ENCODE measurements at places on chromosomes 16 and 17. TPM values are rescaled to one million over a fixed set of nuclear protein-coding genes. Genes with fewer than 3 reads are reported as not detected.
A peak's percentile ranks its signal among the peaks of the same experiment; 100 is the strongest.

The ZNF385C gene
- polyA plus RNA-seq = 0.03 TPM

The OR1F1 gene
- polyA plus RNA-seq = 0.58 TPM

The HSF5 gene
- not detected for polyA plus RNA-seq

The MAPK7 gene
- 11.1 TPM for polyA plus RNA-seq

The TPSD1 gene
- polyA plus RNA-seq = not detected

The MFSD6L gene
- not detected for polyA plus RNA-seq

The CREBBP gene
- 5.0 TPM for polyA plus RNA-seq

The TAT gene
- 0.14 TPM for polyA plus RNA-seq

The CD300LF gene
- not detected for polyA plus RNA-seq

GRCh38 chr16:85940214-85940613 is 41.3 kb downstream of the IRF8 start:
- DNase-seq = no peak

DNA sequence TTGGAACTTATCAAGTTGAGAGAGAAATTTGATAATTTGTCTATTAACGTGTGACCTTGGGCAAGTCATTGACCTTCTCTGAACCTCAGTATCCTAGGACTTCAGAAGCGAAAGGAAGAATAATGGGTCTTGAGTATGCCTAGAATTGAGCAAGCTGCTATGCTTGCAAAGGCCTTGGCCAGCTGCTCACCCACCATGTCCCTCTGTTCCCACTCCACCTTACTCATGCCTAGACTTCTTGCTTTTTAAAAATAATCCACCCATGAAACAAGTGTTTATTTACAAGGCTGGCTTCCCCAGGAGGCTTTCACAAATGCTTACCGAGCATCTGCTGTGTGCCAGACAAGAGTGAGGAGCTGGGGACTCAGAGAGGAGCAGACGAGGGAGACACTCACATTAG is 590.6 kb downstream of the MAF start:
- DNase-seq = no peak

DNA sequence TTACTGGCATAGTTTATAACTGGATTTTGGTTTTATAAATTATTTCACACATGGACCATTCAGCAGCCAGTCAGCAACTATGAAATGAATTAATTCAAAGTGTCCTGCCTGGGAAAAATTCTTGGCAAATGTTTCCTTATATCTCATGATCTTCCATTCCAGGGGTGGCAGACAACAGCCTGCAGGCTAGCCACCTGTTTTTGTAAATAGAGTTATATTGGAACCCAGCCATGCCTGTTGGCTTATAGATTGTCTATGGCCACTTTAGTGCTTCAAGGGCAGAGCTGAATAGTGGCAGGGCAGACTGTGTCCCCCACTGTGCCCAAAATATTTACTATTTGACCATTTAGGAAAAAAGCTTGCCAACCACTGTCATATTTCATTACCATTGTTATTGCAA is 613.7 kb downstream of the TMEM114 start:
- DNase-seq = no peak

- DNase-seq = no peak
Measured at GRCh38 chr17:45940826-45941225, 46.5 kb downstream of the MAPT start.

GRCh38 chr16:13060932-13061331 is 159.5 kb downstream of the SHISA9 start:
- no peak for DNase-seq

GRCh38 chr17:44351961-44352827 is 7.1 kb downstream of the GRN start:
- no peak for DNase-seq

DNA sequence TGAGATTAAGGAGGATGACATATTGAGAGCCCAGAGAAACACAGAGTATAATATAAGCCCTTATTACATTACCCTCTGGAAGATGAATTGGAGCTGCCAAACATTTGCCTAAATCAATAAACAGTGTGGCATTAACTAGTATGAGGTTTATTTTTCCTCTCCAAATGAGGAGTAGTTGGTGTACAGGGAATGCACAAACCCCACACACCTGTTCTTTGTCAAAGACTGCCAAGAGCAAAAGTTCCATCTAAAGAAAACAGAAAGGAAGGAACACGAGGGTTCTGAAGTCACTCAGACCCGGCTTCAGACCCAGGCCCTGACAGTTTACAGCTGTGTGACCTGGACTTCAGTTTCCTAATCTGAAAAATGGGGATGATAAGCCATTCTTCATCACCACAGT is 138.1 kb downstream of the SHISA9 start:
- no peak for DNase-seq

DNA sequence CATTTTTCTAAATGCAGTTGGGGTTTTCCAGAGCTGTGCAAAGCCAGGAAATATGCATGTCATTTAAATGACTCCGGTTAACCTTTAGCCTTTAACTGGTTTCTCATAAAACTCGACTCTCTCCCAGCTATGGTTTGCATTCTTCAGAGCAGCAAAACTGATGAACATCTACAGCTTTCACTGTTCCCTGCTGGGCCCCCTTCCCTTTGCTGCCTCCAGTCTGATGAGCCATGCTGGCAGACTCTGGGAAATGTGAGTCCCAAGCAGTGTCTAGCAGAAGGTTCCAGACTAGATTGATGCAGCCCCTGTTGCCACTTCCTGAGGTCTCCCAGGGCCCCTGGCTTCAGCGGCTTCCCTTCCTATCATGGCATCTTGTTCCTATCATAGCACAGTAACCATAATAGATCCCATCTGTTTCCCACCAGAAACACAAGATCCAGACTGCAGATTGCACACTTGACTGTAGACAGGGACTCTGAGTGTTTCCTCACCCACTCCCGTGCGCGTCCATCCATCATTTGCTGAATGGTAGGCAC is 135.4 kb downstream of the CLEC16A start:
- DNase-seq = no peak

- DNase-seq = no peak
Measured at GRCh38 chr16:79104567-79104966, 496.0 kb downstream of the MAF start.

GRCh38 chr17:45127548-45128300 is 4.6 kb downstream of the PLCD3 start:
- DNase-seq = no peak

GRCh38 chr17:29505836-29506235 is 61.0 kb downstream of the ABHD15 start:
- no peak for DNase-seq

DNA sequence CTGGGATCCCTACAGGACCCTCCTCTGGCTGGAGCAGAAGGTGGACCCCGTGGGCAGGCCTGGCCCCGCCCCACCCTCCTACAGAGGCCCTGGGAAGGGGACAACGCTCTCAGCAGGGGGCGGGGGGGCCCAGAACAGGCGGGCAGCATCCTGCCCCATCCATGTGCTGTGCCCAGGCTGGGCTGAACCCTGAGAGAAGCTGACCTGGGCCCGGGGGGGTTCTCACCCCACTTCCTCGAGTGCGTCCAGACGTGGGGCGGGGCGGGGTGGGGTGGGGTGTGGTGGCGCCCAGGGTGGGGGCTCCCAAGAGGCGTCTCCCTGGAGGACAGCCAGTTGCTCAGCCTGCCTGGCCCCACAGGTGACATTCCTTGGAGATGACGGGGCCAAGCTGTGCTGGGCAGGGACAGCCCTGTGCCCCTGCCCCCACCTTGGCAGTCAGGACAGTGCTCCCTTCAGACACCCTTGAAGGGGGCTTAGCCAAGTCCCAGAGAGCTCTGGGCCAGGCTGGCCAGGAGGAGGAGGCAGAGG is 390 bp upstream of the UNC13D start:
- no peak for DNase-seq

DNA sequence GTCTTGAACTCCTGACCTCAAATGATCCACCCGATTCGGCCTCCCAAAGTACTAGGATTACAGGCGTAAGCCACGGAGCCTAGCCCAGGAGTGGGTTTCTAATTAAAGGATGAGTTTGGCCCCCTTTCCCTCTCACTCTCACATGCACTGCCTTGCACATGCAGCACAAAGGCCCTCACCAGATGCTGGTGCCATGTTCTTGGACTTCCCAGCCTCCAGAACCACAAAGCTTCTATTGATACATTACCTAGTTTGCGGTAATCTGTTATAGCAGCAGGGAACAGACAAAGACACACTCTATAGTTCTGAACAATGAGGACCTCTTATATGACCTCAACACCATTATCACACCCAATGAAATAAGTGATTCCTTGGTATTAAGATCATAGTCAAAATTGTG is 17.9 kb upstream of the ITGAD start:
- DNase-seq = no peak

- DNase-seq = no peak
Measured at GRCh38 chr17:40004072-40004471, 11.2 kb upstream of the CSF3 start.

DNA sequence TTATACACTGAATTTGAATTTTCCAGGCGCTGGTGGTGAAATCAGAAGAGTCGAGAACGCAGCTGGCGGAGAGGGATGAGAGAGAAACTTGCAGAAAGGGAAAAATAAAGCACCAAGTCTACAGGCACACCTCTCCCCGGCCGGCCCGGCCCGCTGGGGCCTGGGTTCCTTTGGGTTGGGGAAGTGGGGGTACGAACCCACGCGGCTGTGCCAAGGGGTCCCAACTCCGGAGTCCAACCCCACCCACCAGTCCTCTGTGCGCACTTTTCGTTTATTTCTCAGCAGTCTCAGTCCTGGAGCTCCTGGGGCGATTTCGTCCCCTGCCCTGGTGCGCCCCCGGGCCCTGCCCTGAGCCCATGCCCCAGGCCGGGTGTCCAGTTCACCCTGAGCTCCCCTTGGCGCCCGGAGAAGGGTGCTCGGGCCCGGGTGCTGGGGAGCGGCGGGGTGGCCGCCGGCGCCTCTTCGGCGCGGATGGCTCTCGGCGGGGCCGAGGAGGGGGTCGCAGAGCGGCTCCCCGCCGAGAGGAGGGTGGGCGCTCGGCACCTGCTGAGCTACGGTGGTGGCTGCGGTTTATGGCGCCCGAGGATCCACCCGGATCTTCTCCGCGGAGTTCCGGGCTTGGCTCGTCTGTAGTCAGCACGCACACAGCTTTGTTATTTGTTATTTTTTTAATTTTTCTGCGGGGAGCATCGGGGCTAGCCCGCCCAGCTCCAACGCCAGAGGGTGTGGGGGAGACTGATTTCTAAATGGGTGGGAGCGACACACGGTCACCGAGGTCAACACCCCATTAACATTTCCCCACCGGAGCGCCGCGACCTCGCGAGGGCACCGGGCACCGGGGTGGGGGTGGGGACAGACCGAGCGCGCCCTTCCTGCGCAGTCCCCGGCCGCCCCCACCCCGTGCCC is 15.7 kb upstream of the CBX8 start:
- no peak for DNase-seq

- DNase-seq = no peak
Measured at GRCh38 chr17:31175237-31175636, 80.5 kb downstream of the NF1 start.

DNA sequence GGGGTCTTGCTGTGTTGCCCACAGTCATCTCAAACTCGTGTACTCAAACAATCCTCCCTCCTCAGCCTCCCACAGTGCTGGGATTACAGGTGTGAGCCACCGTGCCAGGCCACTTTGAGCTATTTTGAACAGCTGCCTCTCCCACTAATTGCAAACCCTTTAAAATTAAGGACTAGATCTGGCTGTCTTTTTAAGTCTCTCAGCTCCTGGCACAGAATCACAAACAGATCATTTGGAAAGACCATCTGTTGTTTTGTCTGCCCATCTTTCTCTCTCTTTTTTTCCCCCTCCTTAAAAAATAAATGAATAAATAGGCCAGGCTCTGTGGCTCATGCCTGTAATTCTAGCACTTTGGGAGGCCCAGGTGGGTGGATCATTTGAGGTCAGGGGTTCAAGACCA is 10.9 kb upstream of the STAT3 start:
- DNase-seq = no peak

DNA sequence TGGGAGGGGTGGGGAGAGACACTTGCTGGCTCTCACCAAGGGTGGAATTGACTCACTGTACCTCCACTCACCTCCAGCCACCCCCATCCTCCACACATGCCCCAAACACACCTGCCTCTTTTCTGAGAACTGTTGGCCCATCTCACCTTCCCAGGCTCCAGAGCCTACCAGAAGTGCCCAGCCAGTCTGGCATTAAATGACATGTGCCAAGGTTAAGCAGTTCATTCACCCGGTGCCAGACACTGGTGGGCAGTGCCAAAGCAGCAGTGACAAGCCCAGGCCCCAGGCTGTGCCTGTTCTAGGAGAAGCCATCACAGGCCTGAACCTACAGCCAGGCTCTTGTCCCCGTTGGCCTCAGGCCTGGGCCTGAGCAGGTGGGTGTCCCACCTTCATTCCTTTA is 11.2 kb downstream of the MVP start:
- DNase-seq = no peak

- DNase-seq = no peak
Measured at GRCh38 chr17:8941520-8941919, 24.0 kb downstream of the PIK3R5 start.

DNA sequence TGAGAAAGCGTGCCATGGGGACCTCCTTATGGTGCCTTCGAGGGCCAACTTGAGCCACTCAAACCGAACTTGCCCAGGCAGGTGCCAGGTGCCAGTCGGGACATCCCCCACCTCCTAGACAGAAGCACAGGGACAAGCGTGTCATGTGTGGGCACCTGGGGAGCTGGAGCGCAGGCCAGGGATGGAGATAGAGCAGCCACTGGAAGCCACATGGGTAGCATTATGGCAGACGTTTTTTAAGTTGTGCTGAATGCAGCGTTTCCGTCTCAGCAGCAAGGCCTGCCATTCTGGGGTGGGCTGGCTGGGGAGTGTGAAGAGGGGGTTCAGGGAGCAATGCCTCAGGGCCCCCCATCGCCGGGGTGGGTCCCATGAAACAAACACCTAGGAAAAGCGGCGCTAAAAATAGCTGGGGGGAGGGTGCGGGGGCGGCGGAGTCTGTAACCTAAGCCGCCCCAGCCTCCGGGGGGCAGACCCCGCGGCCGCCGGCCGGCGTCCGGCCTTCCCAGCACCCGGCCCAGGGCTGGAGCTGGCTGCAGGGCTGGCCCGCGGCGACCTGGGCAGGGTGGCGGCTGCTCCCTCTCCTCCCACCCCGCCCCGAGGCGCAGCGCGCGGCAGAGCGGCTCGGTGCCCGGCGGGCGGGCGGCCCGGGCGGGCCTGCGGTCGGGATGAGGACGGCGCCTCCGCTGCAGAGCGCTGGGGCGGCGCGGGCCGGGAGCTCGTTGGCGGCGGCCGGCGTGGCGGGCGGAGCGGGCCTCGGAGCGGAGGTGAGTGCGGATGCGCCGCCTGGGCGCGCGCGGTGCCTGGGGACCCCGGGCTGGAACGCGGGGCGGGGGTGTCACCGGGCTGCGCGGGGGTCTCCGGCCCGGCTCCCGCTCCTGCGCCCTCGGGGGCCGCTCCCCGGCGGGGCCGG is at the start of gene ZNF469:
Gene ZNF469 (plus strand): TSS at position 469 of the 910 bp plus-strand sequence. CDS start 44,512 bp downstream, outside the sequence.
- no peak for DNase-seq

- peak; percentile 36 for DNase-seq
Measured at GRCh38 chr16:53881371-53881770, 177.4 kb downstream of the FTO start.

DNA sequence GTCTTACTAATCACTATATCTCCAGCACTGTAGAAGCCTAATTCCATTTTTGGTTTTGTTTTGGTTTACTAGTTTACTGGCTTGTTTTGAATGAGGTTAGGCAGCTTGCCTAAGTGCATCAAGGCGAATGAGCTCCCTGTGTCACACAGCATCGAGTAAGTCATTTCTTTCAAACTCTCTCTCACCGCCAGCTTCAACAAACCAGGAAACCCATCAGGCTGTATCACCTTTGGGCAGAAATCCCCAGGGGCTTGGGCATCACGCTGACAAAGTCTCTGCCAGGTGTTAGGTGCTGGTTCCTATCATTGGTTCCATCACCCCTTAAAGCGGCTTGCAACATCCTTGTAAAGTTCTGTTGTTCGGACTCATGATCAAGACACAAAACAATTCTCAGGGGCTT is 226.6 kb downstream of the GRIN2A start:
- DNase-seq = no peak
